ENCODE measurements at places on chromosomes 12 and 14. TPM values are rescaled to one million over a fixed set of nuclear protein-coding genes. Genes with fewer than 3 reads are reported as not detected.

- no peak for DNase-seq
These were observed 233.2 kb upstream of the AMIGO2 start for GRCh38 chr12:47312808-47313426.

GRCh38 chr14:60188115-60188514, 22.9 kb upstream of the DHRS7 start:
- peak; percentile 11 for DNase-seq

DNA sequence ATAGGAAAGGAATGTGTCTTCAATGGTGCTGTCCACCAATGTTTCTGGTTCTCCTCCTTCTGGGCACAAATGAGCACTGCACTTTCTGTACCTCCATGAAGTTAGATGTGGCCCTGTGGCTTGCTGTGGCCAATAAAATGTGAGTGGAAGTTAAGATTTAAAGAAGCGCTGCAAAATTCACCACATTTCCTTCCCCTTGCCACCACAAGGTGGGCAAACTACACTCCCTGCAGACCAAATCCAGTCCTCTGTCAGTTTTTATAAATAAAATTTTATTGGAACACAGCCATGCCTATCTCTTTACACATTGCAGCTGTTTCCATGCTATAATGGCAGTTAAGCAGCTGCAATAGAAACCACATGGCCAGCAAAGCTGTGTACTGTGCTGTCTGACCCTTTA, 141.4 kb upstream of the TMPO start:
- DNase-seq = peak; percentile 10

DNA sequence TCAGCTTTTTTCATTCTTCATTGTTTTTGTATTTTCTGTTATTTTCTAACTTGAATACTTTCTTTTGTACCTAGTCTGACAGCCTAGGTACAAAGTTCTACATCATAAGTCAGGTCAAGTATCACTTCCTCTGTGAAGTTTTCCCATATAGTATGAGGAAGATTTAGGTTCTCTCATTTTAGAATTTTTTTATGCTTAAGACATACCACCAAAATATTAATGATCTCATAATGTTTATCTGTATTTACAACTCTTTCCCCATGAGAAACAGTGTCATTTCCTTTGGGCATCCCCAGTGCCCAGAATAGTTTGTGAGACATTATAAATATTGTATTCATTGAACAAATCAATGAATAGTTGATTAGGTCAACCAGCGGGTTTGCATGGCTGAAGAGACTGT, 3.1 kb upstream of the ATF7IP start:
- DNase-seq = no peak

- DNase-seq = peak; percentile 90
These were observed 35.7 kb upstream of the EML1 start for GRCh38 chr14:99757331-99758070.

GRCh38 chr14:67650151-67650550, 24.3 kb downstream of the VTI1B start:
- peak; percentile 15 for DNase-seq

- DNase-seq = peak; percentile 46
These were observed 26.5 kb downstream of the PACS2 start for GRCh38 chr14:105340821-105341733.

GRCh38 chr12:17284873-17285272, 678.9 kb upstream of the LMO3 start:
- DNase-seq = no peak

DNA sequence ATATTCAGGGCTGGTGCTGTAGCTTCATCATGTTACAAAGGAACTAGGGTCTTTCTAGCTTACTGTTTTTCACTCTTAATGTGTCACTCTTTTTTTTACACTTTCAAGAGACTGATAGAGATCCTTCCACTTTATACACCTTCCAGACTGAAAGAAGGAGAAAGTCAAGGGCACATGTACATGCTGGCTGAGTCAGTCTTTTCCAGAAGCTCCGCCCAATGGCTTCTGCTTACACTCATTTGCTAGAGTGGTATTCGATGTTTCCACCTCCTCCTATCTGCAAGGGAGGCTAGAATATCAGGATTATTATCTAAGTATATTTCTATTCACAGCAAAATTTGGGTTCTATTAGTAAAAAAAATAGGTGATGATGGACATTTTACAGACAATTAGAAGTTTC, 325.8 kb upstream of the OR4E1 start:
- no peak for DNase-seq

GRCh38 chr12:66637699-66638301, 41.1 kb downstream of the GRIP1 start:
- DNase-seq = peak; percentile 8

DNA sequence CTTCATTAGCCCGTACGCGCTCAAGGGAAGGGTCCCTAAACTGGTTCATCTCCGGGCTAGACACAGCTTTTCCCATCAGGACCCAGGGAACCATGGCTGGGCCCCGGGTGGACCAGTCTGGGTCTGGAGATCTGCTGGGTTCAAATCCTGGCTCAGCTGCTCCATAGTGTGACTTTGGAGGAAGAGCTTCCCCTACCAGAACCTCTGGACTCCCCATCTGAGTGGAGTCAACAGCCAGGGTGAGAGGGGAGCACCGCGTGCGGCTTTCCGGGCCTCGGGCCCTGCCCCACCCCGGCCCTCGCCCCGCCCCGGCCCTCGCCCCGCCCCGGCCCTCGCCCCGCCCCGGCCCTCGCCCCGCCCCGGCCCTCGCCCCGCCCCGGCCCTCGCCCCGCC, 41.2 kb downstream of the BEGAIN start:
- DNase-seq = no peak

DNA sequence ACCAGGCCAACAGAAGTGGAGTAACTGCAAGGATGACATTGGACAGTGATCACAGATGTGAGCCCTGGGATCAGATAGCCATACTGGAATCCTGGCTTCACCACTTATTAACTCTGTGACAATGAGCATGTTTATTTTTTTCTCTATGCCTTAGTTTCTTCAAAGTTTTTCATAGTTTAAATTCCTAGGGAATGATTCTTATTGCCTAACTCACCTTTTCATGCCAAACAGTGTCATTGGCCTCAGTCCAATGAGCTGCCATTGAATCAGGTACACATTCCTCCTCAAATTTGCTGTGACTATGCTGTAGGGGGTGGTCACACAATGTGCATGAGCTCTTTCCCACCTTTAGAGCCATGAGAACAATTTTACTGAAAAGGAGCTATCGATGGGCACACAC, 342.3 kb downstream of the SYT1 start:
- no peak for DNase-seq

GRCh38 chr14:102633906-102634595, 41.6 kb downstream of the RCOR1 start:
- no peak for DNase-seq

DNA sequence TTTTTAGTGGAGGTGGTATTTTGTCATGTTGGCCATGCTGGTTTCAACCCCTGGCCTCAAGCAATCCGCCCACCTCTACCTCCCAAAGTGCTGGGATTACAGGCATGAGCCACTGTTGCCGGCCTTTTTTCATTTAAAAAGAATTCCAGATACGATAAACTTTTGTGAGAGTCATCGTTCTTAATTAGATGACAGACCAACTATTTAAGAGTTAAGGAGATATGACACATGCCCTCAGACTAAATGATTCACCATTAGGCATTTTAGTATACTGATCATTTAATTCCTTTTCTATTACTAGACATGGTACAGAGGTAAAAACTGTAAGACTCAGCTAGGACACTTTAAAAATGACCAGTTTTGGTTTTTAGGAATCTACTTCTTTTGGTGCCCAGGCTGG, 2.4 kb downstream of the ANKRD13A start:
- peak; percentile 69 for DNase-seq

- DNase-seq = no peak
These were observed 152.2 kb downstream of the BCL11B start for GRCh38 chr14:99119554-99120525.

DNA sequence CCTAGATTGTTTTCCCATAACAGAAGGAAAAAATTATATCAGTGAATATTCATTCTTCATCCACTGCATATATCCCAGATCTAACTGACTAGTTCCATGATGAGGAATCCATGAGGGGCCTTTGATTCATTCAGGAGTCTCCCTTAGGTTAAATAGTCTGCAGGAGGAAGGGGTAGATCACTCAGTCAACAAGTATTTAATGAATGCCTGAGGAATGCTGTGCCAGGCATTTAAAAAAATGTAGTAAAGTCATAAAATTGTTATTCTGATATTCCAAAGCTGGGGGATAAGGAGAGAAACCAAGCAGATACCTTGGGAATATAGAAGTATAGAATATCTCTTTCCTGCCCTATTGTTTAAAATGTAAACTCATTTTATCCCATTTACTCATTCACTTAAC, 216.2 kb upstream of the CAND1 start:
- no peak for DNase-seq

DNA sequence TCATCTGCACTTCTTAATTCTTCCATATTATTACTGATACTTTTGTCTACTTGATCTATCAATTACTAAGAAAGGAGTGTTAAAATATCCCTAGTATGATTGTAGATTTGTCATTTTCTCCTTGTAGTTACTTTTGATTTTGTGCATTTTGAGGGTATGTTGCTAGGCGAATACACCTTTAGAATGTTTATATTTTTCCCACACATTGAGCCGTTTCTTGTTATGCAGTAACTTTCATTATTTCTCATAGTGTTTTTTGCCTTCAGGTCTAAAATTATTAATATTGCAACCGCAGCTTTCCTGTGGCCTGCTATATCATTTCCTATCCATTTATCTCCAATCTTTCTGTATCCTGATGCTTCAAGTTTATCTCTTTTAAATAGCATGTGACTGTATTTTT, 44.6 kb upstream of the C12orf42 start:
- DNase-seq = no peak

DNA sequence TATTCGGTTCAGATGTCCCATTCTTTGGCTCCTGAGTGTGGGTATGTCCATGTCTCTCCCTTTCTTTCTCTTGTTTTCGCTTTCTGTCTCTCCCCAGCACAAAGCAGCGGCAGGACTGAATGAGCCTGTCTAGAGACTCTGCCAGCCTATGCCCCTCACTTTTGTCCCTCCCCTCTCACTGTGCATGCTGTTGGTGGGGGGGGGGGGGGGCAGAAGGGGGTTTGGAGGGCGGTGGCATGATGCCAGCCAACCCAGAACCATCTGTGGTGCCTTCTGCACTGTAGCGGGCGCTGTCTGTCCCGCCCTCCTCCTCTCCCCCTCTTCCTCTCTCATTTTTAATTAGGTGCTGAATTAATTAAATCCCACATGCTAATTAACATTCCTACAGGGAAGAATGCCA, 17.7 kb downstream of the NGDN start:
- no peak for DNase-seq

GRCh38 chr14:69685716-69686115, 74.3 kb downstream of the SUSD6 start:
- DNase-seq = peak; percentile 71

- no peak for DNase-seq
These were observed 477.7 kb upstream of the SYT1 start for GRCh38 chr12:78386871-78387270.

DNA sequence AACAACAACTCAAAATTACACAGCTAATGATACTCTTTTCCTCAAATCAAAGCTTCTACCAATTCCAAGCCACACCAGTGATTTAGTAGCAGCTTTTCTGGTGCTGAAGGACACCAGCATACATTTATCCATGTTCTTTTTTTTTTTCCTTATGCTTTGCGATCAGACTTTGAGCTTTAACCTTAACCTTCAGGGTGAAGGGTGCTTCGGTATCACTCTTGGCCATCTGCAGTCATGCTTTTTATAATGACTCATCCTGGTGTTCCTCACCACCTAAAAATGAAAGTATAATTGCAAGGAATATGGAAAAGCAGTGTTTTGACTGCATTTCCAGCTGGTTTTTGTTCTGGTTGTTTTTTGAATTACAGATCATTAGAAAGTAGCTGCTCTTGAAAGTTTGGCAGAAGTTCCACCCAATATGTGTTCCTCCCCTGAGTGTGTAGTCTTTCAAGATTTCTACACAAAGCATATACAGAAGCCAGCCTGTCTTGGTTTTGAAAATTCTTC, 1.3 kb upstream of the SLC41A2 start:
- DNase-seq = peak; percentile 64

DNA sequence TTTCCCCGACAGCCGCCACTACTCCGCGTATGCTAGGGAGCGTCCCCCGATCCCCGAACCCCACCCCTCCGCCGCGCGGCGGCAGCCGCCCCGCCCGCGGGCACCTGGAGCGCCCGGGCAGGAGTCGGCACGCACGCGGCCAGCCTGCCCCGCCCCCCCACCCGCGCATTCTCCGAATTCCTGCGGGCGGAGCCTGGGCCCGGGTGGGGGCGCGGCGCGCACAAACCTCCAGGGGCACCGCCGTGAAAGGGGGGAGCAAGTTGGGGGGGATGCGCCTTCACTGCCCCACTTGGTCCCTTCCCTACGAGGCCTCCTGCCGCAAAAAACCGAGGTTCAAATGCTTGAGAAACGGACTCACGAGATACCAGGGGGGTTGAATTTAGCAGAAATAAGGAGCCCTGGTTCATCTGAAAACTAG, 1.7 kb downstream of the AJUBA start:
- peak; percentile 43 for DNase-seq

Gene NAA30
- total RNA-seq = 24.6 TPM

Gene KRT85
- total RNA-seq = not detected

Gene TMEM52B
- total RNA-seq = under 0.01 TPM

Gene MYF5
- total RNA-seq = not detected

Gene TC2N
- total RNA-seq = 1.6 TPM

Gene CLEC4C
- total RNA-seq = not detected

Gene EFS
- 10.8 TPM for total RNA-seq

Gene FRMD6
- total RNA-seq = 257 TPM
